ENCODE measurements at places on chromosomes 7 and 10.

DNA sequence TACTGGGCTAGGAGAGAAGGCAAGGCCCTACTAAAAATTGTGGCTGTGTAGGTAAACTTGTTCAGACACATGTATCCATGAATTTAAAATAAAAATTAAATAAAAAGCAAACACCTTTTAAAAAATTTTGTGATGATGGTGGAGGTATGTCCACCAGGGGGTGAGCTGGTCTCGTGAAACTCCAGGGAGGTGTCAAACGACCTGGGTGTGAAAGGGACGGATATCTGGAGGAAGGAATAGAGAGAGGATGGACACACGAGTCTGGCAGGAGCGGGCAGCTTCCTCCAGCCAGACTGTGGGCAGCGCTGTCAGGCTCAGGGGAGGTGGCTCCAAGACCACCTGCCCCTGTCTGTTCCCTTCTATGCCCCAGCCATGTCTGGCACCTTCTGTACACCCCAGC, 34.8 kb upstream of the DMBT1 start:
- DNase-seq: no peak

- DNase-seq: peak; percentile 12
These were observed 53.6 kb downstream of the SEC61G start for GRCh38 chr7:54705436-54705835.

- no peak for DNase-seq
These were observed 15.9 kb downstream of the ADAM12 start for GRCh38 chr10:126372396-126372795.

- no peak for DNase-seq
These were observed 1053.2 kb downstream of the REEP3 start for GRCh38 chr10:64574371-64574770.

GRCh38 chr7:121562259-121562658, 166.2 kb upstream of the FAM3C start:
- DNase-seq: no peak

- DNase-seq: no peak
These were observed 16.7 kb downstream of the UBTD1 start for GRCh38 chr10:97515271-97515978.

- no peak for DNase-seq
These were observed 28.1 kb downstream of the DLG5 start for GRCh38 chr10:77898323-77899079.

DNA sequence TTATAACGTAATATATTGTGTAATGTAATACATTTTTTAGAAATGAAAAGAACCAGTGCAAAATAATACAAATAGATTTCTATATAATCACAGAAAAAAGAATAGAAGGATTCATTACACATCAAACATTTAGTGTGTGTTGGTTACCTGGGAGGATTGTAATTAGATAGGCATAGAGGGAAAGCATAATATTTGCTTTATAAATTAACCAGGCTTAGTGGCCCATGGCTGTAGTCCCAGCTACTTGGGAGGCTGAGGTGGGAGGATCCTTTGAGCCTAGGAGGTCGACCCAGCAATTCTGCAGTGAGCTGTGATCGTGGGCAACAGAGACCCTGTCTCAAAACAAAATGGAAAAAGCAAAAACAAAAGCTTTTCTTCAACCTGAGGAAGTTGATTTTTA, 5.0 kb upstream of the CNOT4 start:
- DNase-seq: no peak

All from skeletal muscle cell (primary cell).